Cardiac septum (tissue), 1 donor: ENCODE measurements at places on chromosomes 3 and 15.

- DNase-seq, result no peak
Measured at GRCh38 chr3:193896419-193896818, 239.5 kb upstream of the HES1 start.

DNA sequence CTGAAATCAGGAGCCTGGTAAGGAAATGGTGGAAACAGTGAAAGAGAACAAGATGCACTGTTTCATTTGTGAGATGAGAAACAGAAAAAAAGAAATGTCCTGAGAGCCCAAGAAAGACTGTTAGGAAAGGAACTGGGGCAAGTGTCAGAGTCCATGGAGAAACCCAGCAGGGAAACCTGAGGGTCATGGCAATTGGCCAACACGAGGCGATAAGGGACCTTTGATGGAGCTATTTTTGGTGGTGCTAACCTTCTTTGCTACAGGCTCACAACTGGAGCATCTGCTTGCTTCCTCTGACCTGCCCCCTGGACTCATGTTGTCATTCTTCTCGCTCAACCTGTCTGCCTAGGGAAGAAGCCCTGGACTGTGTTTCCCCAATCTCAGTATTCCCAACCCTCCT is 4.2 kb upstream of the TMEM41A start:
- DNase-seq, result no peak

DNA sequence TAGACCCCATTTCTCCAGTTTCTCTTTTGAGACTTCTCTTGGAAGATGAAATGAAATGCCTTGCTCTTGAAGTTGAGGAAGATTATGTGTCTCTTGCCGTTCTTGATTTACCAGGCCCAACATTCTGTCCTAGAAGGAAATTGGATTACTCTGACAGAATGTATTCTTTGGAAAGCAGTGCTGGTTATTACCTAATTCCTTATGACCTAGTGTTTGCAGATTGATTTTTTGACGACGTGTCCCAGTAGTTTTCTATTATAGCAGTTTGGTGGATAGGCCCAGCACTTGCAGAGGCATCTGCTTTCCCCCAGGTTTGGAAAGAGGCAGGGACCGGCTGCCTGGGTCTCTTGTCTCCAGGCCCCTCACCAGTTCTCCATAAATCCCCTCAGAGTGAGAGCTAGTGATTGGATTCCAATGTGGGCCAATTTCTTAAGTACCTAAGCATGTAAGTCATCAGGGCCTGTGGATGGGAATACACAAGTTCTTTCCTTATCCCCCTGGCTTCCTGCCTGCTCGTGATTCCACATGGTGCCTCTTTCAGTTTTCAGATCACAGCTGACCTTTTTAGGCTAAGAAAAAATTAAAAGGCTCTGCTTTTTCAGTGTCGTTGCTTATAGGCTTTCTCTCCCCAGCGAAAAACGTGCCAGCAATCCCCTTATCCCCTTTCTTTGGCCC is 50.2 kb downstream of the EPHB3 start:
- DNase-seq, result peak; percentile 47

DNA sequence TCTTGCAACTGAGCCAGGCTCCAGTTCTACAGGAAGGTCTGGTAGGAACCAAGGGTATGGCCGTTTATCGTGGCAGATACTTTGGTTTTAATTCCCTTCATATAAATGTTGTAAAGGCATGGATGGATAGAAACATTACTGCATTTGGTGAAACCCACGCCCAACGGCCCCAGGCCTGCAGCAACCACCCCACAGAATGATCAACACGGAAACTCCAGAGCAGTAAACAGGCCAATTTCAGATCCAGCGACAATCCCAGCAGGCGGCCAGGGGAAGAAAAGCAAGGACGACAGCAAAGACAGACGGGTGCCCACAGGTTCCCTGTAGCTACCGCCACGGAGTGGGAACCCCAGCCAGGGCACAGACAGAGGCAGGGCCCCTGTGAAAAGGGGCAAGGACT is 32.6 kb upstream of the PCSK6 start:
- DNase-seq, result no peak

DNA sequence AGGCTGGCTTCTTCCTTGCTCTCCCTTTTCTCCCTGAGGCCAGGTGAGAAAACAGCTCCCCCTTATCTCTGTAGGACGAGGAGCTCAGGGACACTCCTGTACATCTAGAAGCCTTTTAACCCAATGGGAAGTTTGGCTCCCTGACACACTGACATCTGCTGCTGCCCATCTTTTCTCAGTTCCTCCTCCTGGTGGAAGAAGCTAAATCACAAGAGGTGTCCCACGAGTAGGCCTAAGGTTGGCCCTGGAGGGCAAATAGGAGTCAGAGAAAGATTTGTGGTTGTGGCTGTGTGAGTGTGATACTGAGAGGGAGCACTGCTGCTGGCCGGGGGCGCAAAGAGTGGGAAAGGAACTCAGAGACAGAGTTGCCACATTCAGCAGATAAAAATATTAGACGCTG is 49.5 kb downstream of the ARHGAP31 start:
- no peak for DNase-seq

GRCh38 chr15:90174140-90174875 is 26.8 kb upstream of the SEMA4B start:
- DNase-seq, result peak; percentile 92

DNA sequence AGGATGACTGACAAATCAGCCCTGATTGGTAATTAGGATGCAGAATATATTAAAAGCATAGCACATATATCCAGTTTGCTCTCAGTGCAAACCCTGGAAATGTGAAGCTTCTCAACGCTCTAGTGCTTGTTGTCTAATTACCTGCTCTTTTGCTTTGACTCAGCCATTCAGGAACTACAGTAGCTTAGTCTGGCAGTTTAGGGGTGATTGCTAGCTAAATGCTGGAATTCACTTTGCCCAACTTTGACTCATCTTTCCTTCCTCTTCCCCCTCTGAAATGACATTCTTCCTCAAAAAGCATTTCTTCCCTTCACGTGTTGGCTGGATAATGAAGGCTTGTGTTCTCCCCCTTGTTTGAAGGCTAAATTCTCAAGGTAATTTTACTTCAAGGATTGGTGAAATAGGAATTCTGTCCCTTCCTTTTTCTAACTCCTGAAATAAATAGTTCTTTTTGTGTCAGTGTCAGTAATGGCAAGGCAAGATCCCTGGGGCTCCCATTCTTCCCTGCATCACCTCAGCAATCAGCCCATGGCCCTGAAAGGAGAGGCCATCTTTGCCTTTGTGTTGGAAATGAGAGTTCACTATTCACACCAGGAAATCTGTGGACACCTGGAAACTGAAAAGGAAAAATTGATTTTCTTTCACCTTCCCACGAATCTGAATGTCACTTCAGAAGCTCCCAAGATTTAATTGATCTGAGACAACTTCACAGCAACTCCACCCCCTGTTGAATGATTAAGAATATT is 103.6 kb downstream of the ECT2 start:
- no peak for DNase-seq

DNA sequence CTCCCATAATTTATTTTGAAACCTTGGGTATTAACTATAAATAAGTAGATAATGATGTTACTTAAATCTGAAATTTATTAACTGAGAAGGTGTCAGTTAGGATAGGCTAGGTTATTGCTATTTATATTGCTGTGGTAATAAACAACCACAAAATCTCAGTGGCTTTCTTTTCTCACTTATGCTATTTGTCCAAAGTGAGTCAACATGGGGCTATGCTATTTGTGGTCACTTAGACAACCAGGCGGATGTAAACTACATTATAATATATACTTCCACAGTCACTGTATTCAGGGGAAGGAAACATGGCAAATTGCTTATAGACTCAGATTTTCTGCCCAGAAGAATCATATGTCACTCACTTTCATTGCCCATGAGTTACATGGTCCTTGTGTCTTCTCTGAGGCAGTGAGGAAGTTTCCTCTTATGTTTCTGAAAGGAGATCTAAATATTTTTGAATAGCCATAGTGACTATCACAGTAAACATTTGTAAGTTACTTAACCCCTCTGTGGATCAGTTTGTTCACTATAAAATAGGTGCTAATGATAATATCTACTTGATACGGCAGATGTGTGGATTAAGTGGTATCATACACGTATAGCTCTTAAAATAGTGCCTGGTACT is 19.8 kb downstream of the HMG20A start:
- no peak for DNase-seq

DNA sequence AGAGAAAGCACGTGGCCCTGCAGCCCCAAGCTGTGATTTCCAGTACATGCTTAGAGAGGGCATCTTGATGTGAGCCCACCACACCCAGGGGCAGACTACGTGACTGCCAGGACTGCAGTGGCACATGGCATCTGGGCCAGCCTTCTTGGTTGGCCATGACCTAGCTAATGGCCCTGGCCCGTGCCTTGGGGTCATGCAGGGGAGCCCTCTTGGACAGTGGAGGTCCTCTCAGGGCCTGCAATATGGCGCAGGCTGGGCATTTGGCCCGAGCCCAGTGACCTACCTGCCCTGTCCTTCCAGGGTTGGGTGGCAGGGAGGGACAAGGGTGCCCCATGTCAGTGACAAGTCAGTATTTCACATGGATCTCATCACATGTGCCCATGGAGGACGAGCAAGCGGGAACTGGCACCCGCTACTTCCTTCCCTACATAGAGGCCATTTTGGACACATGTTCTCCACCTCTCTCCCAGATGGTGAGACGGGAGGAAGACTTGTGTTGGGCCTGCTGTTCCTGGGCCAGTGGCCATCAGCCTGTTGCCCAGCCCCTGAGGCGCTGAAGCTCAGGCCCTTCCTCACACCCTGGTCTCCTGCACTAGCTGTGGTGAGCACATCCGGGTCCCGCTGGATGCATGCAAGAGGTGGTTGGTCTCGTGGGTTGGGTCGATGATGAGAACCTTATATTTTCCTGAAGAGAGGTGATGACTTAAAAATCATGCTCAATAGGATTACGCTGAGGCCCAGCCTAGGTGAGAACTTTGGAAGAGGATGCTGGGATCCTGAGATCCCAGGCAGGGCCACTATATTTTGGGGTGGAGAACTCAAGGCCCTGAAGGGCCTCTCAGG is 195.6 kb downstream of the UBE3A start:
- peak; percentile 58 for DNase-seq

- DNase-seq, result no peak
Measured at GRCh38 chr15:51335087-51335486, 3.3 kb downstream of the CYP19A1 start.

- no peak for DNase-seq
Measured at GRCh38 chr15:73584699-73585420, 48.3 kb downstream of the NPTN start.
